Naive thymus-derived CD8-positive, alpha-beta T cell (primary cell): ENCODE measurements at places on chromosomes 4 and X.

- DNase-seq, result no peak
- H3K36me3 ChIP-seq, result no peaks in the 10 kb centered on the region
- H3K4me3 ChIP-seq, result no peak overlapping the region
Observed at GRCh38 chr4:61783050-61783449, 582.9 kb downstream of the ADGRL3 start.

DNA sequence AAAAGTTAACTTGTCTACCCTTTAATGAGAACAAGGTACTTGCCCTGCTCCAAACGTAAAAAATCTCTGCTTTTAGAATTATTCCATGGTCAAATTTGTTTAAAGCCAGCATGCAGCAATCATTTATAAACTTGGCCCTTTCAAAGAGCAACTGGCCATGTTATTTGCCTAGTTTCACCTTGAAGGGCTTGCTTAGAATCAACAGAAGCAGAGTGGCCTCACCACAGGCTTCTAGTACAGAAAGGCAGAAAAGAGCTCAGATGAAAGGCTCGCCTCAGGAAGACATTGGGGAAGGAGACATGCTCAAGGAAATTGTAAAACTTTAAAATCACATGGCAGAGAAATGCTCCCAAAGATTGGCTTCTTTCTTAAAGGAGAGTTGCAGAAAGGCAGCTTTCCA, 53.8 kb upstream of the USP26 start:
- H3K27me3 ChIP-seq, result no peaks in the 10 kb centered on the region
- no peak overlapping the region for H3K4me3 ChIP-seq
- no peak for DNase-seq
- no peaks in the 10 kb centered on the region for H3K4me1 ChIP-seq

- H3K36me3 ChIP-seq, result no peaks in the 10 kb centered on the region
- no peaks in the 10 kb centered on the region for H3K27me3 ChIP-seq
- DNase-seq, result no peak
Observed at GRCh38 chr4:124953486-124953885, 241.0 kb upstream of the ANKRD50 start.

GRCh38 chr4:7427361-7427760, 7.4 kb downstream of the PSAPL1 start:
- no peaks in the 10 kb centered on the region for H3K36me3 ChIP-seq
- H3K4me1 ChIP-seq, result no peaks in the 10 kb centered on the region
- no peak for DNase-seq

DNA sequence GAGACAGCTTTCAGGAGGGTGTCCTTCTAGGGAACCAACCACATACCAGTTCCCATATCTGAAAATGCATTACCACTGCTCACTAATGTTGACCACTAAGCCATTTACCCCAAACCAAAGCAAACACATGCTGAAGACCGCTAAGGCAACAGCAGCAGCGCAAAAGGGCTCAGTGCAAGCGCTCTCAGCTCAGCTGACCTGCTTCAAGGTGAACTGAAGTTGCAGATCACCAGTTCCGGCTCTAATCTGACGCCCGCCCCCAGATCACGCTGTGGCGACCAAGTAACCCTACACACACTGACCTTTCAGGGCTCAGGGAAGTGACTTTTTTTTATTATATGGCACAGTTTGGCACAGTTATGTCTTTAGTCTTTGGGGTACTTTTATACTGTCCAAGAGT, 5.8 kb downstream of the MECP2 start:
- H3K27me3 ChIP-seq, result no peaks in the 10 kb centered on the region
- peak overlapping the region; percentile 36 for H3K27ac ChIP-seq
- peaks cover 17% of the 10 kb centered on the region for H3K4me1 ChIP-seq
- peaks cover 38% of the 10 kb centered on the region for H3K36me3 ChIP-seq

DNA sequence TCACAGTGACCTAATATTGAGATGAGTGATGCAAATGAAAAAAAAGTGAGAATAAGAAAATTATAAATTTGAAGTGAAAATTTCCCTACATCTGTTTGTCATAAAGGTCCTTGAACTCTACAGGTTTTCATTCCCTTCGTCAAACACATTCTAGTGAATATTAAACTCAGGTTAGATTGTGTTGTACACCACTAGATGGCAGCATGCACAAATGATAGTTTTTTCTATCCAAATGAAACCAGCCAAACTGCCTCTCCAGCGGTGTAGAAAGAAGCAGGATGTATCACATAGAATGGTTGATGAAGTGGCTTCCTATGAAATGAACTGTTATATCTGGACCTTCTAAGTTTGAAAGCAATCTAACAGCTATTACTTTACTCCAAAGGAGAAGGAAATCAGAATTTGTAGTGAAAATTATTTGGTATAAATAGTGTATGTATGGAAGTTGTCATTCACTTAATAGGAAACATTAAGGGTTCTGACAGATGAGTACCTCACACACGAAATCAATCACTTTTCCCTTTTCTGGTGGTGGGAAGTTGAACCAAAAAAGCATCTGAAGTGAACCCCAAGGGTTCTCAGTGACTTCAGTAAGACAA, 382.7 kb downstream of the UNC5C start:
- no peak overlapping the region for H3K27ac ChIP-seq
- no peak overlapping the region for H3K4me3 ChIP-seq
- peak; percentile 20 for DNase-seq
- H3K36me3 ChIP-seq, result no peaks in the 10 kb centered on the region
- peaks cover 3% of the 10 kb centered on the region for H3K4me1 ChIP-seq

DNA sequence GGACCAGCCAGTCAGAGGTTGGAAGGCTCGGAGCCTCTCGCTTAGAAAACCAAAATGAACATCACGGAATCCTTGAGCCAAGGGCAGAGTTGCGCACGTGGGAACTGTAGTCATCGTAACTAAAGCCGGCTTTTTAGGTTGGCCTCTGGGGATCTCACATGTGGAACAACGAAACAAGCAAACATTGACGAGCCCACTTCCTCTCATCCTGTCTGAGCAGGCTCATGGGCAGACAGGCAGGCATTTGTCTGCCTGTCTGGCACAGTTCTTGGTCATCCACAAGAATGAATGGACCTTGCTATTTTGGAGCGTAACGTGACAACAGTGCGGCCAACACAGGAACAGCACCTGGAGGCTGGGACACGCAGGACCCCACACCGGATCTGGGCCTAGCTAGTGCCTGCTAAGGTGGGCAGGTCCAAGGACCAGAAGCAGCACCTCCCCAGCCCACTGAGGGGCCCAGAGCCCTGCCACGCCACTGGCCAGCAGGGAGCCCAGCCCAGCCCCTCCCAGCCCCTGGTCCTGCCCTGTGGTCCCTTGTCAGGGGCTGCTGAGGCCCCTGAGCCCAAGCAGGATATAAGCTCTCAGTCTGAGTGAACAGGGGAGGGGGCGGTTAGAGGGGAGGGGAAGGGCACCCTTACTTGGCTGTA, 9.2 kb upstream of the TREX2 start:
- H3K27me3 ChIP-seq, result no peaks in the 10 kb centered on the region
- H3K27ac ChIP-seq, result no peak overlapping the region
- no peak overlapping the region for H3K4me3 ChIP-seq
- H3K4me1 ChIP-seq, result no peaks in the 10 kb centered on the region
- H3K36me3 ChIP-seq, result peaks cover 3% of the 10 kb centered on the region

GRCh38 chrX:138519296-138519695, 192.2 kb downstream of the FGF13 start:
- no peaks in the 10 kb centered on the region for H3K36me3 ChIP-seq
- no peak overlapping the region for H3K4me3 ChIP-seq
- no peak for DNase-seq
- H3K27me3 ChIP-seq, result no peaks in the 10 kb centered on the region
- no peaks in the 10 kb centered on the region for H3K4me1 ChIP-seq

- no peak for DNase-seq
- no peaks in the 10 kb centered on the region for H3K4me1 ChIP-seq
- no peak overlapping the region for H3K27ac ChIP-seq
- H3K36me3 ChIP-seq, result no peaks in the 10 kb centered on the region
- H3K27me3 ChIP-seq, result peaks cover 4% of the 10 kb centered on the region
Observed at GRCh38 chrX:151722241-151722846, 6.5 kb downstream of the FATE1 start.
